IPS-NIHi11 (cell line): ENCODE measurements at places on chromosomes 12 and 14.

GRCh38 chr12:53479331-53479730 lies 19.9 kb downstream of the MAP3K12 start:
- no peak for DNase-seq

DNA sequence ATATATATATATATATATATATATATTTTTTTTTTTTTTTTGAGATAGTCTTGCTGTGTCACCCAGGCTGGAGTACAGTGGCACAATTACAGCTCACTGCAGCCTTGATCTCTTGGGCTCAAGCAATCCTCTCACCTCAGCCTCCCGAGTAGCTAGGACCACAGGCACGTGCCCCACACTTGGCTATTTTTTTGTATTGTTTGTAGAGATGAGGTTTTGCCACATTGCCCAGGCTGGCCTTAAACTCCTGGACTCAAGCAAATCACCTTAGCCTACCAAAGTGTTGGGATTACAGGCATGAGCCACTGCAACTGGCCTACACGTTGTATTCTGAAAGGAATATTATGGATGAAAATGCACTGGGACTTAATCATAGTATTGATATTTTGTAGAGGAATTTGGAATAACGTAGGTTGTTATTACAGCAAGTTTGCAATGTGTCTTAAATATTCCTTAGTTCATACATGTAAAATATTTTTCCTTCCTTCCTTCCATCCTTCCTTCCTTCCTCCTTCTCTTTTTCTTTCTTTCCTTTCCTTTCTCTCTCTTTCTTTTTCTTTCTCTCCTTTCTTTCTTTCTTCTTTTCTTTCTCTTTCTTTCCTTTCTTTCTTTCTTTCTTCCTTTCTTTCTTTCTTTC lies 862 bp downstream of the KLRB1 start:
- DNase-seq: no peak

DNA sequence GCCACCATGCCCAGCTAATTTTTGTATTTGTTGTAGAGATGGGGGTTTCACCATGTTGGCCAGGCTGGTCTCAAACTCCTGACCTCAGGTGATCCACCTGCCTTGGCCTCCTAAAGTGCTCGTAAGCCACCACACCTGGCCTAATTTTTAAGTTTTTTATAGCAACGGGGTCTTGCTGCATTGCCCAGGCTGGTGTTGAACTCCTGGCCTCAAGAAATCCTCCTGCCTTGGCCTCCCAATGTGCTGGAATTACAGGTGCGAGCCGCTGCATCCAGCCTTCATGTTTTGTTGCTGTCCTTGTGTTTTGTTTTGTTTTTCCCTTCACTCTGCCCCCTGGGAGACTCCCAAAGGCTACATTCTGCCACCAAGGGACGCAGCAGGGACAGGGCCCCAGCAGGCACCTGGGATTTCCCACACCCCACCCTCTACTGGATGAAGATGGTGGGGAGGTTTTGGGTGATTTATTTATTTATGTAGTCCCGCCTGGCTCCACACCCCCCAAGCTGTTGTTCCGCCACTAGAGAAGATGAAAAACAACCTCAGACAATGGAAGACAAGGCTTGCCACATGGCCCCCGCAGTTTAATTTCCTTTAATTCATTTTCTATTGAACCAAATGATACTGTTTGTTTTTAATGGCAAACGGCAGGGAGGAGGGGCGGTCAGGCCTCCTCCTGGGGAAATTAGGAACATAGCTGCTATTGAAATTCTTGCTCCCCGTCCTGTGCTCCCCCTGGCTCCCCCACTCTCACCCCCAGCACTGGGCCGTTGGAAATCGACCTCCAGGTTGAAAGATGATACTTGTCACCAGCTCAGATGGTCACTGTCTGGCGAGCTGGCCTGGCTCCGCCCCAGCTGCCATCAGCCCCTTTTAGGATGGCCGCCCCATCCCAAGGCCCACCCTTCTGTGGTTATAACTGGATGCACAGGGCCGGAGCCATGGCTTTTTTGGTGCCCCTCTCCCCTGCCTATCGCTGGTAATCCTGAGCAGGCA lies 70.3 kb downstream of the RNFT2 start:
- no peak for DNase-seq

- peak; percentile 45 for DNase-seq
Observed at GRCh38 chr14:62126879-62127478, 364.8 kb downstream of the SNAPC1 start.

- DNase-seq: no peak
Observed at GRCh38 chr12:98559666-98560065, 33.8 kb upstream of the SLC25A3 start.

DNA sequence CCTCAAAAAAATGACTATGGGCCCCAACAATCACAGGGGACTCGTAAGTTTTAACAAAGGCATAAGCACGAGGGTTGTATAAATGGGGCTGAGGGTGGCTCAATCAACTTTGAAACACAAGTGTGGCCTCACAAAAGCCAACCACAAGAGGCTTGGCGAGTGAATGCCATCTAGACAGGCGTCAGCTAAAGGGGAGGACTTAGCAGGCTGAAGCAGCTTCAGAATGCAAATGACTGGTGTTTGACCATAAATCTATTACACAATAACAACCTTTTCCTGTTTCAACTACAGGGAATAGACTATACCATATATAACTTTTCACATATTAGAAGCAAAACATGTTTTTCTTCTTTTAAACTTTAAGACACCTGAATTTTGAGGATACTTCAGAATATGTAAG lies 777.9 kb downstream of the FSCB start:
- no peak for DNase-seq

GRCh38 chr12:30978639-30979038 lies 52.1 kb downstream of the TSPAN11 start:
- DNase-seq: no peak

- no peak for DNase-seq
Observed at GRCh38 chr14:65478017-65478416, 65.5 kb downstream of the FUT8 start.

GRCh38 chr12:111653596-111653995 lies 32.2 kb downstream of the BRAP start:
- DNase-seq: no peak

DNA sequence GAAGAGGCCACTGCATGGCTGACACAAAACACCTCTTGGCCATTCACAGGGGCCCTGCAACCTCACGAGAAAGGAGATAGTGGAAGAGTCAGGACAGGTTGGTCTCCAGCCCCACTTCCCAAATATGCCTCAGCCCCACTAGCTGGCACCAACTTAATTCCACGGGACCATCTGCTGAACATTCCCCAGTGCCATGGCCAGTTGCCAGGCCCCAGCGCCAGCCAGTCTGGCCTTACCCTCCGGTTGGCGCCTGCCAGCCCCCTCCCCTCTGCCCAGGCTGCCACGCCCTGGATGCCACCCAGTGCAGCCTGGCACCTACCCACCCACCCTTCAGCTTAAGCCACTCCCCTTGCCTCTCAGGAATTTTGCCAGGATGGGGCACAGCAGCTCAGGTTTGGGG lies 21.2 kb upstream of the HSPB8 start:
- no peak for DNase-seq

GRCh38 chr14:52048641-52049204 lies 20.1 kb downstream of the NID2 start:
- DNase-seq: peak; percentile 37

GRCh38 chr12:98538031-98538430 lies 22.6 kb downstream of the TMPO start:
- no peak for DNase-seq

DNA sequence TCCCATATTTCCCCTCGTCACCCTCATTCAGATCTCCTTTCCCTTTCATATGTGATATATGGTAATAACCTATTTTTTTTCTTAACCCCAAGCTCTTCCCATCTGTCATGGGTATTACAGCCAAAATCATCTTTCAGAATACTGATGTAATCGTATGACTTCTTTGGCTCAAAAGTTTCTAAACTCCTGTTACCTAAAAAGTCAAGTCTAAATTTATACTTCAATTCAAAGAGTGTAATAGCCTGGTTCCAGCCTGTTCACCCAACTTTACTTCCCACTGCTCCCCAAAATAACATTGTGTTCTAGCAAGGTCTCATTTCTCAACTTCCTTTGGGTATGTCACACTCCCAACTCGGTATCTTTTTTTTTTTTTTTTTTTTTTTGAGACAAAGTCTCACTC lies 48.5 kb downstream of the TBK1 start:
- DNase-seq: no peak

GRCh38 chr14:51845811-51846210 lies 14.6 kb upstream of the GNG2 start:
- no peak for DNase-seq

DNA sequence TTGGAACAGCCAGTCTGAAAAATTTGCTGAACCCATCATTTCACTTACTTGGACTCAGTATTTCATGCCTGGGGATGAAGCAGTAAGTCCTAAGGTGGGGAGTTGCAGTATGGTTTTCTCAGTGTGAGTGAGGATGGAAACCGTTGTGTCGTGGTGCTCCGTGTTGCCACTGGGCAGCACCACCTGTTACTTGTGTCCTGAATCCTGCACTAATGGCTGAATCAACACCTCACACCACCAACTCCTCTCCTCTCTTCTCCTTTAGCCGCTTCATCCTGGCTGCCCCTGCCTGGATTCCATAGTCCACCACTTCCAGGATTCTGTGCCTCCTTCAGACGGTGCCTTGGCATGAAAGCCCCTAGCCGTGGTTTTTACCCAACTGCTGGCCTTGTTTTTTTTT lies 3.0 kb upstream of the EP400 start:
- no peak for DNase-seq

GRCh38 chr12:127970491-127970890 lies 296.5 kb upstream of the TMEM132C start:
- DNase-seq: no peak

DNA sequence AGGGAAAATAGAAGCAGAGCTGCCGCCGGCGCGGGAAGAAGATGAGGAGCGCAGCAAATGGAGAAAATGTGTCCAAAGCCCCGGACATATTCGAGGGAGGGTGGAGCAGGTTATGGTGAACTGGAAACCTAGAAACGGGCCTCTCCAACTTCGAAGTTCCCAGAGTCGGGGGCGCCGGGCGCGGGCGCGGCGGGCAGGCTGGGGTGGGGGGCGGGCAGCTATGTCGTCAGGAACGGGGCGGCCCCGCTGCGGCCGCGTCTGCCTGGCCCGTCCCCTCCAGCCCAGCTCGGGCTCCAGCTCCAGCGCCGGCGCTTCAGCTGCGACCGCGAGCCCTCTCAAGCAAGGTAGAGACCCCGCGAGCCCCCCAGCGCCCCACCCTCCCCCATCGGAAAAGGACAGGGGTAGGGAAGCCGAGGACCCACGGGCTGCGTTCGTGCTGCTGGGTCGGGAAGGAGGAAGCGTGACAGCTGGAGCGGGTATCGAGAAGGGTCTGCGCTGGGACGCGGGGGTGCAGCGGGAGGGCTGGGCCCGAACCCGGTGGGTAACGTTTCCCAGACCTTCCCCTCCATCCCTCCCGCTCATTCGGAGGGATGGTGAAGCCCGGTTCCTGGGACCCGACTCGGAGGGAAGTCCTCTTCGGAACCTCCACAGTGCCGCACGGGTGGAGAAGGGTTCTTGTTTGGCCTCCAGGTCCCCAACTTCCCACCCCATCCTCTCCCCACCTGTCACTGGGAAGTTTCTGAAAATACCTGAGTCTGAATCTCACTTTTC lies 1.0 kb downstream of the DGKA start:
- DNase-seq: peak; percentile 85

DNA sequence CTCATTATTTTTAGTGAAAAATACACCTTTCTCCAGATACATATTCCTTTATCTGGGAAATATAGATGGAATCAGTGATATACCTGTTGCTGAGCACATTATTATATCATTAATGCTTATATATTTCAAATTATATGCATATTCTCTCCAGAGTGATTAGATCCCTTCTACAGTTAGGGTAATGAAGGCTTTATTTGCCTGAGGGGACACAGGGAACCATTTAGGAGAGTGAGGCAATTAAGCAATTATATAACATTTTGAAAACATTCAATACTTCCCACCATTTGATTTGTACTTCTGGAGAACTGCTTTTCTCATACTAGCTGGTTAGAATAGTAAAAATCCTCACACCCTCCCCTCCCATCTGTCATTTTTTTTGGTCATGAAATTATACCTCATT lies 212.8 kb upstream of the NOVA1 start:
- DNase-seq: no peak

DNA sequence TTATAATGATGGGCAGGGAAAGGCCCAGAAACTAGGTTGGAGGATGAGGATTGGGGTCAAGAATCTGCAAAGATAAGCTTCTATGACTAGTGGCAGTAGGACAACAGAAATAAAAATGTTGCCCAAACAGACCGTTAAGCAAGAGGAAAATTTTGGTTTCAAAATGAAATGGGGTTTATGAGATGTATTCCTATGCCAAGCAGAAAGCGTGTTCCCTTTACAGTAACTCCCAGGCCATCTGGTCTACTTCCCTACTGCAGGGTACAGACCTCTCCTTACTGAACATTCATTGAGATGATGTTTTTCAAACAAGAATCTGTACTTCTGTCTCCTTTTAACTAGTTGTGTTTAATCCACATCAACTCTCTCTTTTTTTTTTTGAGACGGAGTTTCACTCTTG lies 20.4 kb upstream of the TMEM229B start:
- DNase-seq: no peak

DNA sequence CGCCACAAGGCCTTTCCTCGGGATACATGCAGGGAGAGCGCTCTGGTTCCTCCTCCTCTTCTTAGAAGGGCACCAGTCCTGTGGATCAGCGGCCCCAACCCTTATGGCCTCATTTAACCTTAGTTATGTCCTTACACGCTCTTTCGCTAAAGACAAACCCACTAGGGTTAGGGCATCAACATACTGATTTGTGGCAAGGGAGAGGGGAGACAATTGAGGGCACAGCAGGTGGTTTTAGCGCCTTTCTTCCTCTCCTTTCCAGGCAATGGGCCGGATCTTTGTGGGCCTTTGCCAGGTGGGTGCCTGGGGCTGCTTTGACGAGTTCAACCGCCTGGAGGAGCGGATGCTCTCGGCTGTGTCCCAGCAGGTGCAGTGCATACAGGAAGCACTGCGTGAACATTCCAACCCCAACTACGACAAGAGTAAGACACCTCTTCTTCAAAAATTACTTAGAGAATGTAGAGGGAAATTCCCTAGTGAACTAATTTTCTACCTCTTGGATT lies 43.6 kb downstream of the DYNC1H1 start:
- DNase-seq: no peak

DNA sequence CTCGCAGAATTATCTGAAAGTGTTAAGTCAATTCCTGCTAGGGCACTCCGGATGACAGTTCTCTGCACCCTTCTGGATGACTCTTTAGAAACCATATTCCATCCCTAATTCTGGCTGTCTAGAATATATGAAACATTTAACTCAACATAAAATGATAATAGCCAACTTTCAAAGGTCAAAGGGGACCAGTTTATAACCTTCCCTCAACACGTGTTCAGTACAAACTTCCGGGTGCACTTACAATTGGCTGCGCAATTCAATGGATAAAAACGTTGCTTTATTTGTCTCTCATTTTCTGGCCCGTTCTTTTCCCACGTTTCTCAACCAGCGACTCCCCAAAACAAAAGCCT lies 1.3 kb downstream of the SBNO1 start:
- no peak for DNase-seq

DNA sequence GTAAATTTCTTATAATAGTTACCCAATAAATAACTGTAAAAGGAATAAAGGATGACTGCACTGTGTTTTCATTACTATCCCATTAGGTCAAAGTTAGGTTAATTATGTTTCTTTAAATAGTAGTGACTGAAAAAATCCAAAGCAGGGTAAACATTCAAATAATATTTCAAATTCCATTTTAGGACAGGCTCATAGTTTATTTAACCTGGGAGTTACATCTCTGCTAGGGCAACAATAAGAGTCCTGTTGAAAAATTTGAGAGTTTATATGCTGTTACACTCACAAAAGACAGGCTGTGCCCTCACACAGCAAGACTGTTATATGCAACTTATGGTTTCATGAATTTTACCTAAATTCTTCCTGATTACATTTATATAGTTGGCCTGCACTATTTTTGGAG lies 8.0 kb downstream of the ERP27 start:
- DNase-seq: no peak
